ENCODE measurements at places on chromosomes 2 and 18. TPM values are rescaled to one million over a fixed set of nuclear protein-coding genes. Genes with fewer than 3 reads are reported as not detected.

DNA sequence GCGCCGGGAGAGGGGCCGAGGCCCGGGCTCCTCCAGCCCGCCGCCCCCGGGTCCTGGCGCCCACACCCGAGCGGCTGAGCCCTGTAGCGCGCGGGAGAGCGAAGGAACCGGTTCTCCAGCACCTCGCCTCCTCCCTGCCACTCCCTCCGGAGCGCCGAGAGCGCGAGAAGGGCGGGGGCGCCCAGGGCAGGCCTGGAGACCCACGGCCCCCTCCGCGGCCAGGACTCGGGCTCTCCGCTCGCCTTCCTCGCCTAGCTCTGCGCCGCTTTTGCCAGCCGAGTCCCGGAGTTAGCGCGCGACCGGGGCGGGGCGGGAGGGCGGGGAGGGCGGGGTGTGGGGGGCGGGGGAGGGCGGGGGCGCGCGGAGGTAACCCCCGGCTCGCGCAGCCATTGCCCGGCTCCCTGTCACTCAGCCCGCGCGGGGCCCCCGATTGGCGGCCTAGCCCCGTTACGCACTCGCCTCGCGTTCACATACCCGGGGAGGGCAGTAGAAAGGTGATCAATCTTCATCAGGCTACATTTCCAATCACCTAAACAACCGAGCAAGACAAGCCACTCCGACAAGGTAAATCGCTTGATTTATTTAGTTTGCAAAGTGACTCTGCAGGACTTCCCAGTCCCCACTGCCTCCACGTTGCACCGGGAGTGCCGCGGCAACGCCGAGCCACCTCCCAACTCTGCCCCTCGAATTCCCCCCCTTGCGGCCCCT is at the start of gene OTX1:
OTX1 (plus strand) TSS at position 497 of the 708 bp plus-strand sequence. CDS start 2,161 bp downstream, outside the sequence.
- peak; percentile 60 for DNase-seq

Gene AAK1
- total RNA-seq = 121 TPM

GRCh38 chr2:201441409-201441808 is 9.8 kb downstream of the TRAK2 start:
- no peak for DNase-seq

Gene PARD3B
- total RNA-seq = 0.50 TPM

GRCh38 chr2:130370490-130370889 is 14.6 kb downstream of the PTPN18 start:
- DNase-seq = peak; percentile 65

DNA sequence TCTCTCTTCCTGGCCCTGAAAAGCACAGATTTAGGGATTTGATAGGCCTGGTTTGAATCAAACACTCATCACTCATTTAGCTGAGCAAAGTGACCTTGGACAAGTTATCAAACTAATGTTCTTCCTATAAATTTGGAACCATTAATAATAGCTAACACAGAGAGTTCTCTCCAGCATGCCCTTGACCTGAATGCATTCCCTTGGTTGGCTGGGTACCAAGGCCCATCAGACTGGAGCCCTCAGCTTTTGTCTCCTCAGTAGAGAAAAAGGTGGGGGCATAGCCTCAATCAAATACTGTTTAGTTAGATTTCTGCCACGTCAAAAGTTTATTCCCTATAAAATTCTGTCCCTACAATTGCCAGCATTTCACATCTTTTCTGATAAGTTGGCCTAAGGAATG is 13.8 kb upstream of the MRPL19 start:
- no peak for DNase-seq

GRCh38 chr18:6211174-6211504 is 203.6 kb downstream of the L3MBTL4 start:
- DNase-seq = no peak

GRCh38 chr2:235468978-235469655 is 24.7 kb upstream of the AGAP1 start:
- DNase-seq = no peak

- DNase-seq = no peak
Observed at GRCh38 chr18:57223144-57223870, 76.4 kb downstream of the BOD1L2 start.

- DNase-seq = no peak
Observed at GRCh38 chr2:118584062-118584749, 263.2 kb downstream of the EN1 start.
